ENCODE measurements at places on chromosomes 2 and 18.
A peak's percentile ranks its signal among the peaks of the same experiment; 100 is the strongest.

DNA sequence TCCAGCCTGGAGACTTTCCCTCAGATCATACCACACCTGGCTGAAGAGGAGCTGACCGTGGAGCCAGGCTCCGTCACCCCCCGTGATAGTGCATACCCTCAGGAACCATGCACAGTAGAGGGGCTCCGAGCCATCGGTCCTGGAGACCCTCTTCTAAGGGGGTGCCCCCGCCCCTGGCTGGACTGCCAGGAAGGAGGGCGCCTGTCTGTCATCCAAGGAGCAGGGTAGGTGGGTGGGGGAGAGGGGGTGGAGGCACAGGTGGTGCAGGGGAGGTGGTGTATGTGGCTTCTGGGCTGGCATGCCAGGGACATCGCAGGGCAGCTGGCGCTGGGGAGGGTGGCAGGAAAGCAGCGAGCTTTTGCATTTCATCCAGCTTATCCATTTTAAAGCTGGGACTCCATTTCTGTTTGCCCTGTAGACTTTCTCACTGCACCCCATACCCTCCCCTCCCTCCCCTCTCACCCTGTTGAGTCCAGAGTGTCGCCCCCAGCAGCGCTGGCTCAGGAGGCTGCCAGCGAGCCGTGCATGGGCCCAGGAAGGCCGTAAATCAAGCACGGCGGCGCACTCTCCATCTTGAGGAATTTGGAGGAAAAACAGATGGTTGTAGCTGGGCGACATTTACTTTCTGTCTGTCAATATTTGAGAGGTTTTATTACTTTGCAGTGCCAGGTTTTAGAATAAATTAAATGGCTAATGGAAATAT lies 56.2 kb upstream of the HS6ST1 start:
- no peak for DNase-seq

DNA sequence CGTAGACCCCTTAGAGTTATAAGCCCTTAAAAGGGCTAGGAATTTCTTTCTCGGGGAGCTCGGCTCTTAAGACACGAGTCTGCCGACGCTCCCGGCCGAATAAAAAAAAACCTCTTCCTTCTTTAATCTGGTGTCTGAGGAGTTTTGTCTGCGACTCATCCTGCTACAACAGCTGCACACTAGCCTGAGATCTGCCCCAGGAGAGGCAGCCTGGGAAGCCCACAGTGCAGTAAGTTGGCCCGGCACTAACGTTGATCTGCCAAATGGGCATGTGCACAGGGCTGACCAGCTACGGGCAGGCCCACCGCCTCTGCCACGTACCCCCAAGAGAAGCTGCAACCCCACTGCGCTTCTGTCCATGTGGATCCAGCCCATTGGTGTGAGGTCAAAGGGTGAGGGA lies 8.4 kb upstream of the LIMS2 start:
- no peak for DNase-seq

GRCh38 chr18:77495079-77495478 lies 245.4 kb downstream of the GALR1 start:
- DNase-seq = no peak

DNA sequence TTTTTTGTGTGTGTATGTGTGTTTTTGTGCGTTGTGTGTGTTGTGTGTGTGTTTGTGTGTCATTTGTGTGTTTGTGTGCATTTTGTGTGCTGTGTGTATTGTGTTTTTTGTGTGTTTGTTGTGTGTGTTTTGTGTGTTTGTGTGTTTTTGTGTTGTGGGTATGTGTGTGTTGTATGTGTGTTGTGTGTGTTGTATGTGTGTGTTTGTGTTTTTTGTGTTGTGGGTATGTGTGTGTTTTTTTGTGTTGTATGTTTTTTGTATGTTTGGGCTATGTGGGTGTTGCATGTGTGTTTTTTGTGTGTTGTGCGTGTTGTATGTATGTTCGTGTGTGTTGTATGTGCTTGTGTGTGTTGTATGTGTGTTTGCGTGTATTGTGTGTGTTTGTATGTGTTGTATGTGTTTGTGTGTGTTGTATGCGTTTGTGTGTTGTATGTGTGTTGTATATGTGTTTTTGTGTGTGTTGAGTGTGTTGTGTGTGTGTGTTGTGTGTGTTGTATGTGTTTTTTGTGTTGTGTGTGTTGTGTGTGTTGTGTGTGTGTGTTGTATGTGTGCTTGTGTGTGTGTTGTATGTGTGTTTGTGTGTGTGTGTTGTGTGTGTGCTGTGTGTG lies 275.3 kb downstream of the HRH4 start:
- DNase-seq = no peak

DNA sequence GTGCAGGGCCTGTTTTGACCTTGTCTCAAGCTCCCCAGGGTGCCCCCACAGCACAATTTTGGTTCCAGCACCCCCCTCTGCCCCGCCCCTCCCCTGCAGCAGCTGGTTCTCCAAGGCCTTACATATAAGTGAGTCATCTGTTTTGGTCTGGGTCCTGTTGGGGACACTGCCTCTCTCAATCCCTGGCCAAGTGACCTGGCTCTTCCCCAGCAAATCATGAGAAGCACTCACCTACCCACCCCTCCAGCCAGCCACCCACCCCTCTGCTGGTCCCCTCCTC lies 90.5 kb downstream of the INHBB start:
- DNase-seq = no peak

DNA sequence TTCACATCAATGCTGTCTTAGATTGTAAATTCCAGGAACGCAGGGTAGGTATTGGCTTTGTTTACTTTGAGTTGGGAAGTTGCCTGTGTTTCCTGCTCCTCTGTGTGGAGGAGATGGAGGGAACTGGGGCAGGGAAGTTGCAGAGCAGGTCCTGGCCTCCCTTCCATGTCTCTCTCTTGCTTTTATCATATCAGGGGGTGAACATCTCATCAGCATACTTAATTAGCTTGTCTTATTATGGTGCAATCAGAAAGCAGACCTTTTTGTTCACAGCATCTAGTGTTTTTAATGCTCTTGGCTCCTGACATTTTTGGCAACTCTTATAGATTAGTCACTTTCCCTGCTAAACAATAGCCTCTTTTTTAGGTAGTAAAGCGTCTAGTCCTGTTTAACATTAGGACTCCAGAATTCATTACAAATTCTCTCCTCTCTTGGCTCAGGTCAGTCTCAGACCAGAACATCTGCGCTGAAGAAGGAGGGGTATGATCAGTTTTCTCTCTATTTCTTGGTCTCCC lies 11.5 kb upstream of the DIPK1C start:
- no peak for DNase-seq

GRCh38 chr2:208546107-208546506 lies 139.5 kb downstream of the PTH2R start:
- DNase-seq = no peak

GRCh38 chr2:175536059-175536458 lies 354.5 kb upstream of the ATP5MC3 start:
- no peak for DNase-seq

GRCh38 chr2:111620281-111620680 lies 263.7 kb downstream of the ANAPC1 start:
- no peak for DNase-seq

GRCh38 chr2:54456612-54457322 lies 640 bp downstream of the SPTBN1 start:
- peak; percentile 58 for DNase-seq

DNA sequence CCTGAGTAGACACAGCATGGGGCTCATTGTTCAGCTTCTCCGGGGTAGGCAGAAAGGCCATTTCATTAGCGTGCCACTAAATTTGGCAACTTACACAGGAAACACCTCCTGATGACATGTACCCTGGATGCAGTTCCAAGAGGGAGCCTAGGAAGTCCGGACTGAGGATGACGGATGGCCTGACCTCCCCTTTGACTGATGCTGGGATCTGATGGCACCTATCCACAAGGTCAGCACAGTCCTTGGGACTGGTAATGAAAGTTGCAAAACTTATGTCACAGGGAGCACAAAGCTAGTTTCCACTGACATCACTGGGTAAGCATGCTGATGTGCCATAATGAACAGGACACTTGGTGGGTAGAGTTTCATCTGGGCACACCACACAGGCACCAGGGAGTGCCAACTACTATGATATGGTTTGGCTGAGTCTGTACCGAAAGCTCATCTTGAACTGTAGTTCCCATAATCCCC lies 126.7 kb upstream of the ARL4C start:
- no peak for DNase-seq

DNA sequence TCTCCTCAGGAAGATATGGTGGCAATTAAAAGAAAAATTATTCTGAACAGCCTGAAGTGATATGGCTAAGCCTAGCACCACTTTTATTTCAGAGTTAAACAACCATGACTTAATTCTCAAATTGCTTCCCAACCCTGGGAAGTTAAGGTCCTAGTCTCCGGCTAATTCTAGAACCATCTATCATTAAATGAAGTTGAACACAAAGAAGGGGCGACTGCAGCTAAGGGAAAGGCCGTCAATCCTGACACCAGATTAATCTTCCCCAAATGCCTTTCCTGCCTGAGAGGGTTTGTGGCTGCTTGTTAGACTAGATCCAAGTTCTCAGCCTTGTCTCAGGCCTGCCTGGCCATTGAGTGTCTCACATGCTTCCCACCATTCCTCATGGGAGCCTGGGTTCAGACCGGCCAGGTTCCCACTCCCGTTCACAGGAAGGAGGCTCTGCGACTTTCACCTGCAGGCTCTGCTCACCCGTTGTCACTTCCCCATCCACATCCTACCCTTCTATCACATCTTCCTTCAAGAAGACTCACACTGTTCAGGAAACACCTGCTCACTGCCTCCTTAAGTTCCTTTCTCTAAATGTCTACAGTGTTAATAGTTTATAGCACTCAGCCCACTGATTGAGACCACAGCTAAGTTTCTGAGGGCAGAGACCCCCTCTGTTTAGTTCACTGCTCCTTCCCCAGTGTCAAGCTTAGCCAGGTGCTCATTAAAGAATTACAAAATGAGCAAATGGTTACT lies 282.9 kb upstream of the REV1 start:
- no peak for DNase-seq

DNA sequence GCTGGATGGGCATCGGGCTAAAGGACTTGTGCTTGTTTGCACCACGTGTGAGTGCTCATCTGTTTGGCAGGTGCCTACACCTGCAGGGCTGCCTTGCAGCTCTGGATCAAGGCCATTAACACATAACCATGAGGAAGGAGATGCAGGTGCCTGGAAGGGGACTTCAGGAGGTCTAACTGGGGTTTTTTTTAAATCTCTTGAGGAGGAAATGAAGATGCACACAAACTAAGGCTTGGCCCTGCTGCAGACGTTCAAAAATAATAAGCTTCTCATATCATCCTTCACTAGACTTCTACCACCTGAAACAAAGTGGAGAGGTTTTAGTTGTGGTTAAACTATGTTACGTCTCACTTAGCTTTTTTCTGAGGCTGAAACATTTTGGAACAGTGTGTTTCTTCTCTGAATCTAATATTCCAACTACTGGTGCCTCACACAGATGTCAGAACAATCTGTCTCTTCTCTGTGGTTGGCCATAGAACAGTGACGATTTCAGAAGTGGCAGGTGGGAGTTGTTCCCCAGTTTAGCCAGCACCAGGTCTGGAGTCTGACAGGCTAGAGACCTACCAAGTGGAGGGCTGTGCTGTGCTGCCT lies 36.5 kb downstream of the BCL2L11 start:
- DNase-seq = no peak

- no peak for DNase-seq
Observed at GRCh38 chr2:84924173-84925106, 19.0 kb downstream of the TMSB10 start.

- DNase-seq = no peak
Observed at GRCh38 chr2:168427451-168427850, 28.6 kb upstream of the CERS6 start.

GRCh38 chr2:181253438-181253837 lies 203.7 kb upstream of the ITGA4 start:
- no peak for DNase-seq

- DNase-seq = no peak
Observed at GRCh38 chr18:76622651-76623050, 127.6 kb upstream of the ZNF516 start.

- no peak for DNase-seq
Observed at GRCh38 chr2:230162981-230163380, 56.8 kb downstream of the SP110 start.

- DNase-seq = no peak
Observed at GRCh38 chr2:232309592-232309991, 69.0 kb upstream of the ALPP start.

- no peak for DNase-seq
Observed at GRCh38 chr2:9627310-9627709, 3.5 kb downstream of the YWHAQ start.

DNA sequence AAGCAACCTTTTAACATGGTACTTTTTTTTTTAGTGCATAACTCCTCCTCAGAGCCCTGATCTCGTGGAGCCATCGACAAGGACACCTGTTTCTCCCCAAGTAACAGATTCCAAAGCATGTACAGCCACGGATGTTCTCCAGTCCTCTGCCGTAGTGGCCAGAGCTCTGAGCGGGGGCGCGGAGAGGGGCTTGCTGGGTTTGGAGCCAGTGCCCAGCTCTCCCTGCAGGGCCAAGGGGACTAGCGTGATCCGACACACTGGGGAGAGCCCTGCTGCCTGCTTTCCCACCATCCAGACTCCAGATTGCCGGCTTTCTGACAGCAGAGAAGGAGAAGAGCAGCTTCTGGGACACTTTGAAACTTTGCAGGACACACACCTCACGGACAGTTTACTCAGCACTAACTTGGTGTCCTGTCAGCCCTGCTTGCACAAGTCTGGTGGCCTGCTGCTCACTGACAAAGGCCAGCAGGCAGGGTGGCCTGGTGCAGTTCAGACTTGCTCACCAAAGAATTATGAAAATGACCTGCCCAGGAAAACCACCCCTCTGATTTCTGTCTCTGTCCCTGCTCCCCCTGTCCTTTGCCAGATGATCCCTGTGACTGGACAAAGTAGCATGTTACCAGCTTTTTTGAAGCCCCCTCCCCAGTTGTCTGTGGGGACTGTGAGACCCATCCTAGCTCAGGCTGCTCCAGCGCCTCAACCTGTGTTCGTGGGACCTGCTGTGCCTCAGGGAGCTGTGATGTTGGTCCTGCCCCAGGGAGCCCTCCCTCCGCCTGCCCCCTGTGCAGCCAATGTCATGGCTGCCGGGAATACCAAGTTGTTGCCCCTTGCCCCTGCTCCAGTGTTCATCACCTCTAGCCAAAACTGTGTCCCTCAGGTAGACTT lies 4.5 kb downstream of the KLF11 start:
- no peak for DNase-seq

DNA sequence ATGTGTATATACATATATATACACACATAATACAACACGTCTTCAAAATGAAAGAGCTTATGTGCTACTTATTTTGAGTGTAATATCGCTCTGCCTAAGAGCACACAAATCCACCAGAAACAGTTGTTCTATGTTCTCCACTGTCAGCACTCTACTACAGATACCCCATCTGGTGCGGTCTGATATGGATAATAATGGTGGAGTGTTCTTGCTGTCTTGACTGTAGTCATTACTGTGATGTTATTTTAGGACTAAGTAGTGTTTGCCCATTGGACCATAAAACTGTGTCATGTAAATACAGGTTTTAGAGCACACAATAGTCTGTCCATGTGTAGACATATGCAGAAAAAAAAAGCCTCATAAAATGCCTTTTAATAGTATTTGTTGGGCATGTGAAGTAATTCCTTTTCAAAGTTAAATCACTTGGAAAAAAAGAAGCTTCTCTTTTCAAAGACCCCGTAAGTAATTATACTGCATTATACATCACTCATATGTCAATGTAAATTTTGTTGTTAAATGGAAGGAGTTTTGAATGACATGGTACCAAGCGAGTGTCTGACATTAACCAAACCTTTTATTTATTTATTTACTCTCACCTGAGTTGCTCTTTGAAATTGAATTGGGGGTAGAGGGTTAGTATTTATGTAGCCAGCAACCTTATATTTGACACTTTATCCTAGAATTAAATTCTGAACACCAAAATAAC lies 1249.2 kb upstream of the ZEB2 start:
- DNase-seq = no peak
